ENCODE measurements at places on chromosomes 3 and 15. TPM values are rescaled to one million over a fixed set of nuclear protein-coding genes. Genes with fewer than 3 reads are reported as not detected.

Gene CAPN7
- total RNA-seq, result 79.0 TPM

Gene DUOX2
- total RNA-seq, result 0.98 TPM

Gene WDR93
- 0.80 TPM for total RNA-seq

DNA sequence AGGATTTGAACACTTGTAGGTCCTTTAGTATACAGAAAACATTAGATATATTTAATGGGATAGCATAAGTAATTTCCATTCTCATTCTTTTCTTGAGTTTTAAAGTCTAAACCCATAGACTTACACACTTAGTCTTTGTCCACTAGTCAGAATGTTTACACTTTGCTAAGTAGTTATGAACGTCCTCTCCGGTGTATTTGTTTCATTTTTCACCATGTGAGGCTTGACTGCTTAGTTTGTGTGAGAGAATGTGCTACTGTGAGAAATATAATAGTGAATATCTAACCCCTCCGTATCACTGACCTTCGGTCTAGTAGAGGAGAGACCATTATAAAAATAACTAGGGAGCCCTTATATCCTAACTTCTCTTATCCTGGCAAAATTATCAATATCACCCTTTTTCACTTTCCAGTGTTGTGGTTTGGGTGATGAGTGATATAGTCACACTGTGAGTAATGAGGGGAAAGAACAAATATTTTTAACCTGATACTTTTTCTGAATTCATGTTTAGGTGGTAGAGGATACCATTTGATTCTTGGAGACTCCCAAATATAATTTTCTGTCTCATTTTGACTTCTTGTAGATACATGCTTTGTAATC is 122.4 kb downstream of the UBE2E2 start:
- DNase-seq, result no peak

DNA sequence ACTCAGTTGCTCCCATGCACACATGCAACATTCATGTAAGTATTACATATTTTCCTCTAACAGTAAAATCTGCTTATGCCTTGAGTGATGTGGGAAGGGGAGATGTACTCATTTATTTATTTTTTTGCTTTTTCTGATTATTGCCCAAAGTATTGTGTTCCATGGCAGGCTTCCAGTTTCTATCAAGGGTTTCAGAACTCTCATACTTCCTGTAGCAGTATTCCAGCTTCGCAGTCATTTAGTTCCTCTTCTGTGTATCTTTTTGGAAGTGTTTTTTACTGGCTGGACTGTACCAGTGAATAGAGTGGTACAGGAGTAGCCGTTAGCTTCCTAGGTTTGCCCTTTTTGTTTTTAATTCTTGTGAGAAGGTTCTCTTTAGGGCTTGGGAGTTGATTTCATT is 26.9 kb downstream of the RAB11A start:
- no peak for DNase-seq

DNA sequence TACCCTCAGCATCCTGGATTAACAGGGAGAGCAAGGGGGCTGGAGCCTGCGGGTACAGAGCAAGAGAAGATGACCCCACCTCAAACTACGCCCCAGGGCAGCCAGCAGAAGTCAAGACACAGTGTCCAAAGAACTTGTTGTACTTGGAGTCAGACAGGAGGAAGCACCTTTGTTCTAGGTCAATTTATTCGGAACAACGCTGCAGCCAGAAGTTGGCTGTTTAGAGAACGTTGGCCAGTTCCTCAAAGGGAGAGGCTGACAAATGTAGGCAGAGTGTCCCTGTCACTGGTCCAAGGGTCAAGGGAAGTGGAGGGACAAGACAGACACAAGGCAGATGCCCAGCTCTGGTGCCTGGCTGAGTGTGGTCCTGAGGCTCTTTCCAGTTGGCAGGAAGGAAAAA is 32.1 kb upstream of the PIAS1 start:
- no peak for DNase-seq

DNA sequence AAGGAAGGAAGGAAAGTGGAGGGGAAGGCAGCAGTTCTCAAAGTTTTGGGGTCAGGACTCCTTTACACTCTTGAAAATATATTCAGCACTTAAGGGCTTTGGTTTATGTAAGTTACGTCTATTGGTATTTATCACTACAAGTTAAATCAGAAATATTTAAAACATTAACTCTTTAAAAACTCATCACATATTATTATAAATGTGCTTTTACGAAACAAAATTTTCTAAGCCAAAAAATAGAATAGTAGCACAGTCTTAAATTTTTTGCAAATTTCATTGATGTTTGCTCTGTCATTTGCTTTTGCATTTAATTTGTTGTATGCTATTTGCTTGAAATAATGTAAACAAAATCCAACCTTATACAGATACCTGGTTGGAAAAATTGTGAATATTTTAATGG is 7.5 kb downstream of the UBE2Q2 start:
- no peak for DNase-seq

GRCh38 chr15:31609906-31610305 is 283.3 kb downstream of the KLF13 start:
- DNase-seq, result no peak

GRCh38 chr3:114841515-114841914 is 305.6 kb downstream of the ZBTB20 start:
- no peak for DNase-seq

GRCh38 chr3:187628169-187628568 is 42.0 kb downstream of the SST start:
- DNase-seq, result no peak

Data from breast epithelium (tissue), 4 donors.